ENCODE measurements at places on chromosomes 4 and X. TPM values are rescaled to one million over a fixed set of nuclear protein-coding genes. Genes with fewer than 3 reads are reported as not detected.

The RAPGEF2 gene
- total RNA-seq, result 125 TPM

The HSFX1 gene
- 0.69 TPM for total RNA-seq

The DTHD1 gene
- not detected for total RNA-seq

The HTR2C gene
- total RNA-seq, result not detected

The TMSB15C gene
- total RNA-seq, result 8.5 TPM

The ZNF157 gene
- total RNA-seq, result not detected

The TXK gene
- total RNA-seq, result 0.09 TPM

The PIR gene
- 71.6 TPM for total RNA-seq

The SSX3 gene
- not detected for total RNA-seq

The NPY5R gene
- total RNA-seq, result not detected

The GABRA4 gene
- total RNA-seq, result not detected

The STK32B gene
- 20.8 TPM for total RNA-seq

The RAI2 gene
- 2.4 TPM for total RNA-seq

The CXCL8 gene
- 69.8 TPM for total RNA-seq

The GUCY1B1 gene
- 15.5 TPM for total RNA-seq

The TMEM255A gene
- total RNA-seq, result not detected

The TEX13C gene
- total RNA-seq, result not detected

The NR3C2 gene
- total RNA-seq, result 7.6 TPM

The CXorf51A gene
- not detected for total RNA-seq

The UGT2B10 gene
- total RNA-seq, result not detected

The KDR gene
- total RNA-seq, result 425 TPM

The FGB gene
- not detected for total RNA-seq

The CXCL10 gene
- total RNA-seq, result not detected

The MAGEC2 gene
- not detected for total RNA-seq

The TRMT44 gene
- 9.5 TPM for total RNA-seq

The NSUN7 gene
- total RNA-seq, result under 0.01 TPM

The VCX gene
- not detected for total RNA-seq

The FGFBP2 gene
- not detected for total RNA-seq

The CNKSR2 gene
- not detected for total RNA-seq

The ANXA10 gene
- total RNA-seq, result not detected

The LANCL3 gene
- 0.43 TPM for total RNA-seq

The VCX2 gene
- total RNA-seq, result not detected

The CXorf49 gene
- total RNA-seq, result not detected

The PGAM4 gene
- not detected for total RNA-seq
